Mesenchymal stem cell (in vitro differentiated cells and primary cell): ENCODE measurements at places on chromosomes 13 and 19.
A peak's percentile ranks its signal among the peaks of the same experiment; 100 is the strongest.

DNA sequence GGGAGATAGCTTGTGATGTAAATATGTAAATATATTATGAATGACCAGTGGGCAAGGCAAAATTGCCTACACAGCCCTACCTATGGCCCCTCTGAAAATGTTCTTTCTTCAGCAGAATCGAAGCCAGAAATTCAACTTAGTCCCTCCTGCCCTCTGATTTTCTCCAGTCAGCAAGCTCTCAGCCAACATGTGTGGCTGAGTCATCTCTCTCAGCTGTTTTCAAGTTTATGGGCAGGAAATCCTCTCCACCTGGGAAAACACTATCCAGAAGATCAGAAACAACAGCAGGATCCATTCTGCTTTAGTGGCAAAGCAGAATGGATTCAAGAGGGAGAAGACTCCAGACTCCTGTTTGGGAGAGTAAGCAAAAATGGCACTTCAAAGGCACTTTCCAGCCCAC, 8.9 kb upstream of the ZNF527 start:
- no peaks in the 10 kb centered on the region for H3K27me3 ChIP-seq
- peak overlapping the region; percentile 33 for H3K4me3 ChIP-seq
- no peak overlapping the region for H3K27ac ChIP-seq
- DNase-seq, result peak; percentile 11
- H3K36me3 ChIP-seq, result peaks cover 50% of the 10 kb centered on the region

GRCh38 chr19:35713904-35714495, 3.8 kb upstream of the KMT2B start:
- no peaks in the 10 kb centered on the region for H3K36me3 ChIP-seq
- H3K27me3 ChIP-seq, result no peaks in the 10 kb centered on the region
- DNase-seq, result no peak
- no peak overlapping the region for H3K4me3 ChIP-seq

DNA sequence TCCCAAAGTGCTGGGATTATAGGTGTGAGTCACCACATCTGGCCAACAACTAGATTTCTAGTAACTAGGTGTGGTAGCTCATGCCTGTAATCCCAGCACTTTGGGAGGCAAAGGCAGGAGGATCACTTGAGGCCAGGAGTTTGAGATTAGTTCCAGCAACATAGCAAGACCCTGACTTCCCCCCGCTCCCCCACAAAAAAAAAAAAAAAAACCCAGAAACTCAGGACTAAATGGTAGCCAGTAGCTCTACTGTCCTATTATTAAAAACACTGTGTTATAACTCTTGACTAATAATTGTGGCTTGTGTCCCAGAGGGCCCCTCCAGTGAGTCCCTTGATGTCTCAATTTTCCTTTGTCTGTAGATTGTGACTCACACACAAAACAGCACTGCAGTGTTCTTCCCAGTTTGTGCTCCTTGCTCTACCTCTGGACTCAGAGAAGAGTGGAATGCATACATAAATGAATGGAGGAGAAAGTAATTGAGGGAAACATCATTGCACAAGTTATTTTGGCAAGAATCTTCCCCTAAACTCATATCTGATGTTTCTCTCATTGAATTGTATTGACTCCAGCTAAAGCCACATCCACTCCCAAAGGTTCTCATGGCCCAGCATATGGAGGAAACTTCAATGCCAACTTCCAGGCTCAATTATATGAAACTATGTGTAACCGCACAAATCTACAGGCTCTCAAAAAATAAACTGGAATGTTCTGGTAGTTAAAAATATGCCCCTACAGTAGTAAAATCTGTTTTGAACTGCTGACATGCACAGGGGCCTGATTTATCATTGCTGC, 8.8 kb downstream of the TPT1 start:
- H3K27me3 ChIP-seq, result no peaks in the 10 kb centered on the region
- H3K27ac ChIP-seq, result peak overlapping the region; percentile 30
- peaks cover 11% of the 10 kb centered on the region for H3K36me3 ChIP-seq
- peak; percentile 91 for DNase-seq

- no peaks in the 10 kb centered on the region for H3K27me3 ChIP-seq
- H3K27ac ChIP-seq, result no peak overlapping the region
- no peak overlapping the region for H3K4me3 ChIP-seq
- H3K4me1 ChIP-seq, result peaks cover 5% of the 10 kb centered on the region
- no peak for DNase-seq
Measured at GRCh38 chr13:100395698-100396373, 192.8 kb downstream of the GGACT start.
